Eye (tissue), 1 donor: ENCODE measurements at places on chromosomes 7 and 10.

DNA sequence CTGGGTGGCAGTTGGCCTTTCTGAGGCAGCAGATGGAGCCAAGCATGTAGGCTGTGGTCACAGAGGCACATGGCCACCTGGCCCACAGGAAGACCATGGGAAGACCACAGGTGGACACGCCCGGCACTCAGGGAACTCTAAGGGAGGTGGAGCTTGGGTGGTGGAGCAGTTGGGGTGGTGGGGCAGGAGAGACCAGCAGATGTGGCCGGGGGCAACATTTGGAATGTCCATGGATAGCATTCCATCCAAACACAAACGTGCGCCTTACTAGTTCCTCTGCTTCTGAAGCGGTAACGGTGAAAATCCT, 290.9 kb downstream of the PTPRN2 start:
- DNase-seq = no peak

DNA sequence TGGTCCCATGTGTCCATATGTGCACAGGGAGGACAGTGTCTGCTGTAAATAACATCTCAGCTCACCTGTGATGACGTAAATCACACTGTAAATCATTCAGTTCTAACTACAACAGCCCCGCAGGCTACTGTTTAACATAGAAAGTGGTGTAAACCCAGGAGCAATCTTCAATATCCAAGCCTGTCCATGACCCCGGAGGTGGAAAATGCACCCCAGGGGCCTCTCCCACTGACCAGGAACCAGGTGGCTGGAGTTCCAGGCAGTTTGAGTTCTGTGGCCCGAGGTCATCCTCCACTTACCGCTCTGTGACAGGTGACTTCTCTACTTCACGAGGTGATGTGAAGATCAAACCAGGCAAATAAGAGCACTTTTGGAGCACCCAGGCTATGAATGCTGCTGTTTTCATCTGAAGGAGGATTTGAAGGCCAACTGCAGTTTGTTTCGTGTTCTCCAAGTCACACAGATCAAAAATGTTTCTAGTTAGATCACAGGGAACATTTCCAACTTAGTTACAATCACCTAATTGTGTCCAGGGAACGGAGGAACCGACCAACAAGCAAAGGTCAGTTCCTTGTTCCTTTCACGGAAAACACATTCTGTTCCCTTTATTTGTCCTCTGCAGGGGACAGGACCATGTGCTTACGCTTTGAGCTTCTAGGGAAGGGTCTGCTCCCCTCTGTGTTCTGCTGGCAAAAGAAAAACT, 131.8 kb downstream of the WDR37 start:
- no peak for DNase-seq

GRCh38 chr10:86635402-86635801, 18.9 kb upstream of the OPN4 start:
- DNase-seq = no peak

- peak; percentile 96 for DNase-seq
These were observed at the start of gene ITGB8 for GRCh38 chr7:20330239-20330927. ITGB8 (plus strand) TSS chr7:20330900; CDS start chr7:20331807, 907 bp downstream.

DNA sequence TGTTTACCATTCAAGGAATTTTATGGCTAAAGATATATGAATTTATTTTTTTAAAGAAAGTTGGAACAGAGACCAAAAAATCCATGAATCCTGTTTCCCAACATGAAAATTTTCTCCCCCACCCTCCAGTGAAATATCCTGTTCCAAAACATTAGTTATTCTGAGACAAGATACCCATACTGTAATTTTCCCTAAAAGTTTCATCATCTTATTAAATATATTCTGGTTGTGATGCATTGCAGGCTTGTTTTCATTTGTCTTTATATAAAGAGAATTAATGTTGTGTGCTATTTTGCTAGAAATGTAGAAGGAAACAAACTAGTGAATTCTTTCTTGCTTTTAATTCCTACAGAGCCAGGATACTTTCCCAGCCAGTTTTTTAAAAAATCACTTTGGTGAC, 106.6 kb downstream of the EXOC4 start:
- DNase-seq = no peak

DNA sequence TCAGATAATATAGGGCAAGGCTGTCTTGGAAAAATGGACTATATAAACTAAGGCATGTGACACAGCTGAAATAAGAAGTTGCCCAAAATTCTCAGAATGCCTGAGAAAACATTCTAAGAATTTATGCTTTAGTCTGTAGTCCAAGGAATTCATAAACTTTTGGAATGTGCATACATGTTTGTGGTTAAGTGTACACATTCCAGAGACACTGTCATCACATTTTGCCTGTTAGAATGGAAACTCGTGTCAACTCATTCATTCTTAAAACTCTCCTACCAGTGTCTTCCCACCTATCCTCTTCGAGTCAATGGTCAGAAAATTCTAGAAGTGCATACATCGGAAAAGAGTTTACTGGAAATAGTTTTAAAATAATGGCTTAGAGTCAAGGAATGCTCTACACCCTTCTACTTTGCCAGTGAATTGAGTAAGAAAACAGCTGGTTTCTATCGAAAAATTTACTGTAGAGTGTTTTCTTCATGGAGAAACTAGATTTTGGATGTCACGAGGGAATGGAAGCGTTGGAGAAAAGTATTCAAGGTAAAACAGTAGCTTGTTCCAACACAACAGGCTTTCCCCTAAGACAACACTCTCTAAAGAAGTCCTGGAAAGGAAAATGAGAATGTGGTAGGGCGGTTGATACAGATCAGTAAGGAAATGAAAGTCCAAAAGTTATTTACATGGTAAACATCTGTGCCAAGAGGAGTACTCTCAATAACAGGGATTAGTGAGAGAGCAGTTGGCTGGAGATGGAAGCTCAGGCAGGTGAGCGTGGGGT, 1177.6 kb upstream of the C7orf33 start:
- peak; percentile 40 for DNase-seq

- no peak for DNase-seq
These were observed 132.4 kb upstream of the RHEB start for GRCh38 chr7:151652111-151652510.

DNA sequence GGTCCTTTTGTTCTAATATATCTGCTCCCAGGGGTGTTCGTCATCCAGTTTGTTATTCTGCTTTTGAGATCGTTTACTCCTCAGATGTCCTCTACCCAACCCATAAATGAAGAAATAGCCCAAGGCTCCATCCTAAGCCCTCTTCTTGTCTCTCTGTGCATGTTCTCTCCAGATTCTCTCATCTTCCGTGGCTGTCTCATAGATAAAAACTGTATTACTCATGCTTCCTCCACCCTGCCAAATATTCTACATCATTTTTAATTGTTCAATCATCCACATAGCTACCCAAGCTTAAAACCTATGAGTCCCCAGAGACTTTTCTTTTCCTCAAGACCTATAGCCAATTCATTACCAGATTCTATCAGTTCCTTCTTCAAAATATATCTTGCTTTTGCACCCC, 44.9 kb downstream of the CAV1 start:
- no peak for DNase-seq

DNA sequence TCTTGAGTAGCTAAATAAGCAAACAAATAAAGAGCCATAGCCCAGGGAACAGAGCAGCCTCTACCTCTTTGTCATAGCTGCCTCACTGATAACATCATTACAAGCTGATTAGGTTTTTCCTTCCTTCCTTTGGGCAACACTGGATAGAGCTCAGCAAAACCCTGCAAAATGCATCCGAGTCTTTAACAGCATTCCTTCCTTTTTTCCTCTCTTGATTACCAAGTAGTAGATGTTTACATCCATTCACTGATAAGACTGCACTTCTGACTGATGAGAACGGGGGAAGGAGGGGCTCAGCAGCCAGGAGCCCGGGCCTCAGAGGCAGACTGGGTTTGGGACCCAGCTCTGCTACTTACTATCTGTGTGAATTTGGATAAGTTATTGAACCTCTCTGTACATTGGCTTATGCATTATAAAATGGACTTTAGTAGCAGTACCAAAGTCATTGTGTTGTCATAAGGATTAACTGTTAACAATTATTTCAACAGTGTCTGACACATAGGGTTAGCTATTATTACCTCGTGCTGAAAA, 214.2 kb downstream of the ANK3 start:
- no peak for DNase-seq

- no peak for DNase-seq
These were observed 100.1 kb upstream of the UNC5B start for GRCh38 chr10:71112138-71112785.

DNA sequence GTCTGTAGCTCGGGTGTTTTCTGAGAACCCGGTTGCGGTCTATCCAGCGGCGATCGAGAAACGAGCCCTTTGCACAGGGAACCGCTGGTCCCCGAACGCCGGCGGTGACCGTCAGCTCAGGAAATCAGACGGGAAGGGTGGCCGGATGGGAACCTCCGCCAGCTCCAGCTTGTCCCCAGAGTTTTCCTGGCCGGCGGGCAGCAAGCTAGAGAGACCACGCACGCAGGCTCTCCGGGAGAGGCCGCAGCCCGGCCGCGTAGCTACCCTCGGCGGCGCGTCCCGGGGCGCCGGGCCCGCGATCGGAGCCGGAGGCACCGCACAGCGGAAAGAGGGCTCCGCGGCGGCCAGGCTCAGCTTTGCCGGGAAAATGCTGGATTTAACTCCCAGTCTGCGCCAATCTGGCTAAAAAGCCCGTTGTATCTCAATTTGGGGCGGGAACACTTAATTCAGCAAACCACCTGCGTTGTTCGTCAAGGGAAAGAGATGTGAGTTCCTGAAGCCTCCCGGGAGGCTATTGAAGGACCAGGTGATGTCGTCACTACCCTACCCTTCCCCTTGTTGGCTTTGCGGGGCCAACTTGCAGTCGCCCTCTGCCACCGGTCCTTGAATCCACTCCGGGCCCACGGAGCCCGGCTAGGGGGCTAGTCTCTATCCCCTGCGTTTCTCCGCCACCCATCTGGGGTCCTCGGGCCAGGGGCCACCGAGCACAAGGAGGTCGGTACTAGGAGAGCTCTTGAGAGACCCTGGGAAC, 859 bp upstream of the CH25H start:
- DNase-seq = peak; percentile 69

DNA sequence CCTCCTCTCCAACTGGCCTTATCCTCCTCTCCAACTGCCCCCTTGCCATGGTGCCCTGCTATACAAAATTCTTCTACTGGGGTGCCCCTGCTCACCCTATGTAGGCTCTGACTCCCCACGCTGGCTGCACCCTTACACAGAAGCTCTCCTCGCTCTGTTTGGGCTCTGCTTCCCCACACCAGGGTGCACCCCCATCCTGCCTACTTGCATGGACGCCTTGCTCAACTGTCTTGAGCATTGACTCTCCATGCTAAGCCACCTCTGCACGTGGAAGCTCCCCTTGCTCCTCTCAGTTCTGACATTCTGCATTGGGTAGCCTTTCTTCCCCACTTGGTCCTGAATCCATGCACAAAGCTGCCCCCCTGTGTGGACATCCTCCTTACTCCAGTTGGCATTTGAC, 231.1 kb downstream of the GFRA1 start:
- no peak for DNase-seq
